ENCODE measurements at places on chromosomes 11 and 22.
A peak's percentile ranks its signal among the peaks of the same experiment; 100 is the strongest.

DNA sequence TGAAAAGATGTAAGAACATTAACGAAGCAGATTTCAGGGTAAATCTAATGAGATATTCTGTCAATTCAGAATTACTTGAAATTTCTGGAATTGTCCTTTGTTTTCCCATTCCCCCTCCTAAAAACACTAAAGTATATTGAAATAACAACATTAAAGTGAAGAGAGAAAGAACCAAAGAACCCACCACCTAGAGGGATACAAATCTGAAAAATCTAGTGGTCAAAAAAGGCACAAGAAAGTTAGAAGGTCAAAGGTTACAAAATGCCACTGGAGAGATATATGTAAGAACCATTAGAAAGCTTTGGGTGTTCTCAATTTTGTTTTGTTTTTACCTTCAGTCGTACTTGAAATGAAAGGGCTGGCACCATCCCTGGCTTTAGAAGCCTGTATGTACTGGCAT, 57.9 kb downstream of the DENND5A start:
- no peak for DNase-seq

DNA sequence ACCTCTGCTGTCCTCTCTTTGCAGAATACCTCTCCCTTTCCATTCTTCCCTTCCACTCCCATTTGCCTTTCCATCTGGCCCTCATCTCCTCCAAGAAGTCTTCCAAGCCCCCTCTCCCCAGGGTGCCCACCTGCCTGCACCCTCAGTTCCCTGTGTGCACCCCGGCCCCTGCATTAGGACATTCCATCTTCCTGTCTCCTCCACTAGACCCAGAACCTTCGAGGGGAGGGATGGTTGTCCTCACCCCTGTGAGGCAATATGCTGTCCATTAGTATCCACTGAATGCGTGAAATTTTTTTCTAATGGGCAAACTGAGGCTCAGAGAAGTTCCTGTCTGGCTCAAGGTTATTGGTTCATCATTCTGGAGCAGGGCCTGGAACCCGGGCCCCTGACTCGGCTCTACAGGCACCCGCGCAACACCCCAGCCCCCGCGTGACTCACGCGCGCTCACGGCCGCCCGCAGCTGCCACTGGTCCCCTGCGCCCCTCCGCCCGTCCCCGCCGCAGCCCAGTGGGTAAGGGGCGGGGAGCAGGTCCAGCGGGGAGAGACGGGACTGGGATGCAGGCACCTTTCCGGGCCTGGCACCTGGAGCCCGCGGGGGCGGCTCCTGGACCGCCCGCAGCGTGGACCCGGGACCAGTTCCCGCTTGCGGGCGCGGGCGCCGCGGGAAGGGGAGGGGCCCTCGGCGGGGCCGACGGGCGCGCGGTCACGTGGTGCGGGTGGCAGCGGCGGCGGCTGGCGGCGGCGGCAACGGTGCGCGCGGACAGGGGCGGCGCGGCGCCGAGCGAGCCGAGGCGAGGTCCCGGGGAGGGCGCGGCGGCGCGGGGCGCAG, 7.0 kb downstream of the SEPTIN3 start:
- DNase-seq = peak; percentile 57

- DNase-seq = no peak
These were observed 217.1 kb downstream of the TBC1D22A start for GRCh38 chr22:46979506-46979905.

- DNase-seq = peak; percentile 91
These were observed 58.3 kb downstream of the MYH9 start for GRCh38 chr22:36329254-36330078.

DNA sequence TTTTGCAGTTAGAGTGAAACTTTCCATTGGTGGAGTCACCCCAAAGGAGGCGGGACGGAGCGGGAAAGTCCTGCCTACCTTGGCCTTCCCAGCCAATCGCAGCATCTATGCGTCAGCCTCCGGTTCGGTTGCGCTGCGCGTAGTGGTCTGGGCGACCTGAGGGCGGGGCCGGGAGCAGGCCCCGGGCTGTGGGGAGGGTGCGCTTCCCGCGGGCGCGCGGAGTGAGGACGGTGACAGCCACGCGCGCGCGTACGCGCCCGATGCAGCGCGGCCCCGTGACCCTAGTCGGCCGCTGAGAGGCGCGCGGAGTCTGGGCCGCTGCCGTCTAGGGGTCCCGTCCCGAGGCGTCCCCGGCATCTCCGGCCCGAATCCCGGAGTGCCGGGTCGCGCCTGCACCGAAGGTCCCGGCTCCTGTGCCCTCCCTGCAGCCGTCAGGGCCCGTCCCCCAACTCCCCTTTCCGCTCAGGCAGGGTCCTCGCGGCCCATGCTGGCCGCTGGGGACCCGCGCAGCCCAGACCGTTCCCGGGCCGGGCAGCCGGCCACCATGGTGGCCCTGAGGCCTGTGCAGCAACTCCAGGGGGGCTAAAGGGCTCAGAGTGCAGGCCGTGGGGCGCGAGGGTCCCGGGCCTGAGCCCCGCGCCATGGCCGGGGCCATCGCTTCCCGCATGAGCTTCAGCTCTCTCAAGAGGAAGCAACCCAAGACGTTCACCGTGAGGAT, at the start of gene NF2:
NF2 (plus strand) TSS at position 276 of the 718 bp plus-strand sequence; CDS start at position 642, 366 bp downstream.
- peak; percentile 97 for DNase-seq

DNA sequence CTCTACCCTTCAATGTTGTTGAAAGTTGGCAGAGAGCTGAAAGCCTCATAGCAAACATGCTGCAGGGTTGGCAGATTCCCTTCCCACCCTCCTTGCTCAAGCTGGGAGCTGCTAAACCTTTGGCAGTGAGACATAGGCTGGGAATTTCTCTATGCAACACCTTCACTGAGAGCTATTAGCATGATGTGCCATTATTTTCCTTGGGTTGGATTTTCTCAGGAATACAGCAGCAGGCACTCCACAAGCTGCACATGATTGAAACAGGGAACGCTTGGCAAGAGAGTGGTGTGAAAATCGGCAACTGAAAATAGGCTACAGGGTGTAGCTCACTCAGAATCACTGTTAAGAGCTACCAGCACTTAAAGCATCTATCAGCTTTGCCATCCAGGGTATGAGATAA, 9.6 kb upstream of the ALKBH3 start:
- DNase-seq = no peak

DNA sequence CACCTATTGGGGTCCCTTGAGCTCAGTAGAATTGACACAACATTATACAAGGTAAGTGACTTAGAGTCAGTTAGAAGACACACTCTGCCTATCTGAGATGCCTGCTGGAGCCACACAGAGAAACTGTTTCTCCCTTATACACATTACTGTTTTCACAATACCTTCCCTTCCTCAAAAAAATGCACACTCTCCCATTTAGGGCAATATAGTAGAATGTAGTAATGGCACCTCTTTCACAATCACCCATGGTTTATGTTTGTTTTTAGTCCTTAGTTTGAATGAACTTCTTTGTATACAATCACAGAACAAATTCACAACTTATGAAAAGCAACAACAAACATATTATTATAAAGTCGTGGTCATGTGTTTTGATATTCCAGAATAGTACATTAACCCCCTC, 14.3 kb downstream of the OR52H1 start:
- no peak for DNase-seq

DNA sequence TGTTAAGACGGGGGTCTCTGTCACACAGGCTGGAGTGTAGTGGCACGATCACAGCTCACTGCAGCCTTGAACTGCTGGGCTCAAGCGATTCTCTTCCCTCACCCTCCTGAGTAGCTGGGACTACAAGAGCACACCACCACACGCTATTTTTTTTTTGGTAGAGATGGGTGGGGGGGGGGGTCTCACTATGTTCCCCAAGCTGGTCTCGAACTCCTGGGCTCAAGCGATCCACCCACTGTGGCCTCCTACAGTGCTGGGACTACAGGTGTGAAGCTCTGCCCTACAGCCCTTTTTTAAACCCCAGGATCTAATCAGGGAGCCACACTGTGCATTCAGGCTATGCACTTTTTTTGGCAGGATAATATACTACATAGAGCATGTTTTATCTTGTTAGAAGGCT, 1.4 kb upstream of the DHCR7 start:
- DNase-seq = no peak

GRCh38 chr22:45562537-45563361, 60.1 kb downstream of the FBLN1 start:
- DNase-seq = no peak

DNA sequence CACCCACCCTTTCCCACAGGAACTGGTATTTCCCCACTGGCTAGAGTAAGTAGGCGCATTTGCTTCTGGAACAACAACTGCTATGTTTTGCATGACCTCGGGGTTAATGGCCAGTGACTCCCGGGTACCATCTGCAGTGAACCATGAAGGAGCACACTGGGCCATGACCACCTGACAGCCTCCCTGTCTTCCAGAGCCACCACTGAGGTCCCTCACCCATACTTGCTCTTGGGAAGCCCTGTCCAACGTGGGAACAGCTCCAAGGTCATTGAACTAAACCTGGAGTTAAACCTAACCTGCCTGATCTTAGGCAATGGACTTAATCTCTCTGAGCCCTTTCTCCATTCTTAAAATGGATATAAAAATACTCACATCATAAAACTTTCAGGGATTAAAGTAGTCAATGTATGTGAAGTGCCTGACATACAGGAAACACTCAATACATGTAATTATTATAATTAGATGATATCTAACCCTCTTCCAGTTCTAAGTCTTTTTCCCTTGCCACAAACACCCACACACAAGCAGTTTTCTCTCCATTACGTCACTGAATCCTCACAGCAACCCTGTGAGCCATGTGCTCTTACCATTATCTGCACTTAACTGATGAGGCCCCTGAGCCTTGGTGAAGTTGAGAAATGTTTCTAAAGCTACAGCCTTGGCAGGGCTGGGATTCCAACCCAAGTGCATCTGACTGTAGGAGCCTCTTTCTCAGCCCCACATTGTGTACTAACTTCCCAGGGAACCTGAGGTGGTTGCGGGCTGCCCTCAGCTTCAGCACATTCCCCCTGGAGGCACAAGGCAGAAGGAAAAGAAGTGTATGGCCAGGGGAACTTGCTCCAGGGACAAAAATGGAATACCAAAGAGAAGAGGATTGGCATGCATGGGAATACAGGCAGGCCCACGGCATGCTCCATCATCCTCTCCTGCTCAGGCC, 74.5 kb upstream of the NCAM1 start:
- DNase-seq = no peak

DNA sequence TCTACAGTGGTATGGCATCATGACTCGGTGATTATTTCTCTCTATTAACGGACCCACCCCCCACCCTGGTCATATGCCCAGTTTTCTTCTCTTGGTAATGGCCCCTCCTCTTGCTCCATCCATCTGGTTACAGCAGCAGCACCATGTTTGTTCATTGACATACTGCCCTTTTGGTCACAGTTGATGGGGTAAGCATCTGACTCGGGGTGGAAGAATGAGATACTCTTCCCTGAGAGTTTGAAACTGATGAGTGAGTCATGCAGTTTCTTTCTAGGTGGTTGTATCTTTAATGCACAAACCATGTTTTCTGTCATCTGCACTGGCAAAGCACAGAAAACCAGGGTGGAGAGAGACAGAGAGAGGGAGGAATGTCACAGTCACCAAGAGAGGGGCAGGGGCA, 126.0 kb downstream of the SYN3 start:
- DNase-seq = no peak

DNA sequence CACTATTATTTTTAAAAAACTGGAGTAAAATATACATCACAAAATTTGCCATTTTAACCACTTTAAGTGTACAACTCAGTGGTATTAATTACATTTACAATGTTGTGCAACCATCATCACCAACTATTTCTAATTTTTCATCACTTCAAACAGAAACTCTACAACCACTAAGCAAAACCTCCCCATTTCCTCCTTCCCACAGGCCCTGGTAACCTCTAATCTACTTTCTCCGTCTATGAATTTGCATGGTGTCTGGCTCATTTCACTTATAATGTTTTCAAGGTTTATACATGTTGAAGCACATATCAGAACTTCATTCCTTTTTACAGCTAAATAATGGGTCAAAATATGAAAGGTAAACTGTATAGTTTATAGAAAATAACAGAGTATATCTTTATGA, 24.4 kb downstream of the DDI1 start:
- DNase-seq = no peak

DNA sequence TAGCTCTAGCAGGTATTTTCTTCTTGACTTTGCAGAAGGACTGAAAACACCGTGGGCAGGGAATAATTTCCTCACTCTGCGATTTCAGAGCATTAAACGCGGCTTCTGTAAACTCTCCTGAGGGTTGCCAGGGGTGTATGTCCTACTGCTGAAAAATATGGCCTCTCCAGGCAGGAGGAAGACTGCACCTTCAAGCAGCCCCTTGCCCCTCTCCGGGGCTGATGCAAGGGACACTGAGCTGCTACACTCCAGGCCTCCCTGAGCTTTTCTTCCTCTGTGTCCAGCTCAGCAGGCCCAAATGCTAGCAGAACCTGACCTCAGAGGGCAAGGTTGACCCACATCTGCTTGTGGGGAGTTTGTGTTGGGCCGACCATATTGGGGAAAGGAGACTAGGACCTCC, 2.2 kb downstream of the CD6 start:
- DNase-seq = no peak

DNA sequence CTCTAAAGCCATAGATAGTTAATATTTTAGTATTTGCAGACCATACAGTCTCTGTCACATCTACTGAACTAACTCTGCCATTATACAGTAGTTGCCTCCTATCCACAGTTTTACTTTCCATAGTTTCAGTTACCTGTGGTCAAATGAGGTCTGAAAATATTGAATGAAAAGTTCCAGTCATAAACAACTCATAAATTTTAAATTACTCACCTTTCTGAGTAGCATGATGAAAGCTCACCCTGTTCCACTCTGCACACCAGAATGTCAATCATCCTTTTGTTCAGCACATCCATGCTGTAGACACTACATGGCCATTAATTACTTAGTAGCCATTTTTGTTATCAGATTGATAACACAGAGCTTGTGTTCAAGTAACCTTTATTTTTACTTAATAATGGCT, 51.7 kb upstream of the ME3 start:
- no peak for DNase-seq

GRCh38 chr11:80415580-80415979, 974.8 kb upstream of the TENM4 start:
- no peak for DNase-seq

- DNase-seq = no peak
These were observed 106.4 kb downstream of the MICAL2 start for GRCh38 chr11:12216671-12217374.

GRCh38 chr11:46560300-46560991, 33.4 kb downstream of the AMBRA1 start:
- DNase-seq = no peak

DNA sequence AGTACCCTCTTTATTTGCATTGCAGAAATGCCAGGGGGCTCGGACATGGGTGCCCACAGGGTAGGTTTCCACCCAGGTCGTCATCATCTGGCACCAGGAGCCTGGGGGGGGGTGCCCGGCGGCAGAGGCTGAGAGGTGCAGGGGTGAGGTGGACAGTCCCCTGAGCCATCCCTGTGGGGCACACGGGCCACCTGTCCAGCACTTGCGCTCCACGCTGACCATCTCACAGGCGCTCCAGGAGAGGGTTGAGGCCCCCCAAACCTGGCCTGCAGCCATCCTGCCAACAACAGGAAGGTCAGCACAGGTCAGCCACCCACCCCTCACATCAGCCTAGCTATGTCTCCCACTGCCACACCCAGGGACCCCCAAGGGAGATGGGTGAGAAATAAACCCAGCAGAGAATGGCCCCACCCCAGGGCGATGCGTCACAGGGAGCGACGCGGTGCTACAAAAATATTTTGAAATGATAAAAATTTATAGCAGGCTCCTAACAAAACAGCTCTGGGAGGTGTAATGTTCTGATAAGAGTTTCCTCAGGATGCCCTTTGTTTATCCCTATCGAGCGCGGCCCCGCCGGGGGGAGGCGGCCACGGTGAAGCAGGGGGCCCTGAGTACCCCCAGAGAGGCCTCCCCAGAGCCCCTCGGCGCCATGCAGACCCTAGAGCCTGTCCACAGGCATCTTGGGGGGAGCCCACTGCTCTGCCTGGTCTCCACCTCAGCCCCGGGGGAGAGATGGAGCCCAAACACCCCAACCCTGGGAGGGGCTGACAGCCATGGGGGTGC, 21.0 kb upstream of the GNB1L start:
- DNase-seq = no peak
